ENCODE measurements at places on chromosomes 4 and X.

DNA sequence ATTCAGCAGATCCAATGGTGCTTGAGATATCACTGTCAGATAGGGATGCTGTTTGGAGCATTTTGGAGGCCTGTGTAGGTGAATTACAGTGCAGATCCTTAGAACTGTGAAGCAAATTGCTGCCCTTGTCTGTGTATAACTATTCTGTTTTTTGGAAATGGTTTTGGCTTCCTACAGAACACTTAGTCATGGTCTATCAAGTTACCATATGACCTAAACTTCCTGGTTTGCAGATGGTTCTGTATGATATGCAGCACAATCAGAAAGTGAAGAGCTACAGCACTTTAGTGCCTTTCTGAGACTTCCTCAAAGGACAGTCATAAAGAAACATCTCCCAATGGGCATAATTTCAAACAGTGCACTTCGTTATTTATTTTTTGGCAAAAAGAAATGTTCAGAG lies 688.6 kb downstream of the SH3BGRL start:
- no peak for DNase-seq

DNA sequence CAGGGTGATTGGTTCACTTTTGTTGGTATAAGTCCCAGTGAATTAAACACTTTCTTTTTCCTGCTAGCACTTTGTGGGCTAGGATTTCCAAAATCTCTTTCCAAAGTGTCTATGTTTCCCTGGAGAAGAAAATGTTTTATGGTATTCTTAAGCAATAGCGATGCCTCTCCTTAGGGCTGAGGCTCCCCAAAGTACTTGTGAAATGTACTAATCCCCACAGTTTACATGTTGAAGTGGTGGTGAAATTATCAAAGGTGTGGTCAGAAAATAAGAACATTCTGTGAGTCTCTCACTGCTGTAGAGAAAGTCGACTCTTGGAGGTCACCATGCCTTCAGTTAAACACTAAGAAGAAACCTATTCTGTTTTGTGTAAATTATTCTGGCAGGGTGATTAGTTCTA lies 51.5 kb upstream of the AMELX start:
- no peak for DNase-seq

GRCh38 chr4:59855630-59856352 lies 1344.3 kb upstream of the ADGRL3 start:
- DNase-seq = no peak

DNA sequence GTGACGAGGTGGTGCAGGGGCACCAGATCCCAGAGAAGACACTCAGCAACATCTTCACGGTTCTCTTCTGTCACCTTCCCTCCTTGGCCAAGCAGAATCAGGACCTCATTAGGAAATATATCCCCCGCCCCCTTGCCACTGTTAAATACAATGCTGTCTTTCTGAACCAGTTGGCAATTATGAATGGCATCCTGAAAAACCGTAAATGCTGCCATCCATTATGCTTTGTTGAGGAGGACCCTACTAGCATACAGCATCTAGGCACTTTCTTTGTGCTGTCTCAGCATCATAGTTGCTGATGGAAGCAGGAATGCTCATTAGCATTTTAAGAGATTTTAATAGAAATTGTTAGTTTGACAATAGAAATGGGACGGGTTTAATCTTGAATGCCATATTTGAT lies 138.5 kb downstream of the DCLK2 start:
- DNase-seq = no peak

- DNase-seq = no peak
Measured at GRCh38 chr4:105569057-105569865, 16.8 kb downstream of the ARHGEF38 start.

DNA sequence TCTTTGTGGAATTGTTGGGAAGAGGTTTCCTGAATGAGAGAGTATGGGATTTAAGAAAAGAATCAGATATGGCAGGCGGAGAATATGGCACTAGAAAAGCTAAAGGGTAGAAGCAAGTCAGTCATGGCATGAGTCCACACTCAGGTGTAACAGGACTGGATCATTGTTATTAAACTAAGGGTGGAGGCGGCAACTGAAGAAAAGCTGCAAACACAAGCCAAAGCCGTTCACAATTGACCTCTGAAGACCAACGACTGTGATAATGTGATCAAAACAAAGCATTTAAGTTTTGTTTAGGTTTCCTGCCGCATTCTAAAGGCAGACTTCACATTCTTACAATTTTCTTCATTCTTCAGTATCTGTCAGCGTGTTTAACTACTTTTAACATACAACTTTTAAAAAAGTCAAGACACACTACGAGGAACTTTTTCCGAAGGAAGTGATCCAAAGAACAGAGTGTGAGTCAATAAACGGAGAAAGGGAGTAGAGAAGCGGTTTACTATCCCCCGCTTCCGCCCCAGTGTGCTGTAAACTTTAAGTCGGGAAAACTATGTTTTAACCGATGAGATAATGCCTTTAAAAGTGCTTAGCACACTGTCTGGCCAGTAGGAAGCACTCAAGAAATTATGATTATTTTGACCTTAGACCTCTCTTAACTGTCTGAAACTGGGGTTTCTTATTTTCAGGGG lies 909 bp upstream of the SLAIN2 start:
- peak; percentile 72 for DNase-seq

DNA sequence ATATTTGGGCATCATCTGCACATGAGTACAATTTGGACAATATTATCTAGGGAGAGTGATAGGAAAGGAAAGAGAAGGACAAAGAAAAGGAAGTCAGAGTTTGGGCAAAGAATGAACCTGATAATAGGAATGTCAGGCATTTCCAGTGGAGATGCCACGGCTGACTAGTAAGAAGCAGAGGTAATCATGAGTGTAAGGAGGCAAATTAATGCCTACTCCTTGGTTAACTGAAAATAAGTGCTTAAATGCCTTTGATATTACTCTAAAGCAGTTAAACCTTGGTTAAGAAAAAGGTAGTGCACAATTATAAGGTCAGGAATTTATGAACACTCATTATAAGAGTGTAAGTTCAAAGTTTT lies 99.2 kb upstream of the DDIT4L start:
- DNase-seq = peak; percentile 44

DNA sequence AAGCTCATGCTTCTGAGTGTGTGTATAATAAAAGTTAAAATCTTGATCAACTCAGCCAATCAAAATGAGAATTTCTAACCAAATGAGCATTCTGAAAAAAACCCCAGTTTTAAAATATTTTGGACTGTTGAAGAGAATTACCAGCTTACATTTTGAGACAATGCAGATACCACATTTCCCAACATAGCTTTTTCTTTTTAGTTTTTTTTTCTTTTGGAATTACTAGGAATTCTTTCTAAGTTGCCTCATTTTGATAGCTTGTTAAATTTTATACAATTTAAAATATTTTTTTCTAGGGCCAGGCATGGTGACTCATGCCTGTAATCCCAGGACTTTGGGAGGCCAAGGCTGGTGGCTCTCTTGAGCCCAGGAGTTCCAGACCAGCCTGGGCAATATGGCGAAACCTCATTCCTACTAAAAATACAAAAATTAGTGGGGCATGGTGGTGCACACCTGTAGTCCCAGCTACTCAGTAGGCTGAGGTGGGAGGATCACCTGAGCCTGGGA lies 2.2 kb downstream of the RP2 start:
- peak; percentile 60 for DNase-seq

GRCh38 chr4:15955670-15956069 lies 7.3 kb downstream of the FGFBP2 start:
- DNase-seq = peak; percentile 16

DNA sequence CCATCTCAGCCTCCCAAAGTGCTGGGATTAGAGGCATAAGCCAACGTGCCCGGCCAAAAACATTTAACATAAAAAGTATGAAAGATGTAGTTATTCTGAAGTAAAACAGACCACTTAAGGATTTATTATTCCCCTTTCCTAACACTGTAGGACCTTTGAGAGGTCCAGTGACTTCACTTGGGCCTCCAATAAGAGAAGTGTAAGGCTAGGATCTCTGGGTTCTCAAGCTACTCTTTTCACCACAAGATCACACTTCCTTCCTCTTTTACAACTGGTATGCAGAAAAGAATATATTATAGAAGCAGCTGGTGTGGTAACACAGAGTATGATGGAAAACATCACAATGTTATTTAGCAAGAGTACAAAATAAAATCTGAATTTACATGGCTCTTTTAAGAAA lies 30.2 kb upstream of the CCNG2 start:
- DNase-seq = no peak

- DNase-seq = peak; percentile 5
Measured at GRCh38 chr4:94068753-94069719, 138.6 kb upstream of the SMARCAD1 start.

DNA sequence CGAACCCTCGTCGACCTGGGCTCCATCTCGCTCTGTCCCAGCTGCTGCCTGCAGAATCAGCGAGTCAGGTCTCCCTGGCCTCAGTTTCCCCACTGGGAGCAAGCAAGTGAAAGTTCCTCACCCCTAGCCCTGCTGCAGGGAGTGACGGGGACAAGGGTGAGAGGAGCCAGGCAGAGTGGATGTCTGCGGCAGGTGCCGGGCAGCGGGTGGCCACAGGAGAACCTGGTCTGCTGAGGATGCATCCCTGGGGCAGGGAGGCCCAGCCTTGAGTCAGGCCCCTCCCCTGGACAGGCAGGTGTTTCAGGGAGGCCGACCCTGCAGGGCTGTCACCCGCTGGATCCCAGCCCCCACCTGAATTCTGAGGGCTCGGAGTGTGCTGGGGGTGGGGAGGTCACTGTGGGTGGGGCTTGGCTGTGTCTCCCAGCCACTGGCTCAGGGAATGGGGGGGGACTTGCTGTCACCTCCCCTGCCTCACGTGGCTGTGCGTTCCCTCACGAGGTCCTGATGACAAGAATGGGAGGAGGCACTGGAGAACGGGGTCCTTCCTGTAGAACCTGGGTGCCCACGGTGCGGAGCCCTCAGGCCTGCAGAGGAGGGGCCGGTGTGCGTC lies 33.2 kb downstream of the LRPAP1 start:
- DNase-seq = no peak

GRCh38 chrX:31251336-31251735 lies 179.5 kb upstream of the FTHL17 start:
- DNase-seq = no peak

- DNase-seq = peak; percentile 7
Measured at GRCh38 chr4:30182786-30183185, 537.4 kb upstream of the PCDH7 start.

GRCh38 chr4:82799006-82799881 lies 648 bp upstream of the SCD5 start:
- no peak for DNase-seq

DNA sequence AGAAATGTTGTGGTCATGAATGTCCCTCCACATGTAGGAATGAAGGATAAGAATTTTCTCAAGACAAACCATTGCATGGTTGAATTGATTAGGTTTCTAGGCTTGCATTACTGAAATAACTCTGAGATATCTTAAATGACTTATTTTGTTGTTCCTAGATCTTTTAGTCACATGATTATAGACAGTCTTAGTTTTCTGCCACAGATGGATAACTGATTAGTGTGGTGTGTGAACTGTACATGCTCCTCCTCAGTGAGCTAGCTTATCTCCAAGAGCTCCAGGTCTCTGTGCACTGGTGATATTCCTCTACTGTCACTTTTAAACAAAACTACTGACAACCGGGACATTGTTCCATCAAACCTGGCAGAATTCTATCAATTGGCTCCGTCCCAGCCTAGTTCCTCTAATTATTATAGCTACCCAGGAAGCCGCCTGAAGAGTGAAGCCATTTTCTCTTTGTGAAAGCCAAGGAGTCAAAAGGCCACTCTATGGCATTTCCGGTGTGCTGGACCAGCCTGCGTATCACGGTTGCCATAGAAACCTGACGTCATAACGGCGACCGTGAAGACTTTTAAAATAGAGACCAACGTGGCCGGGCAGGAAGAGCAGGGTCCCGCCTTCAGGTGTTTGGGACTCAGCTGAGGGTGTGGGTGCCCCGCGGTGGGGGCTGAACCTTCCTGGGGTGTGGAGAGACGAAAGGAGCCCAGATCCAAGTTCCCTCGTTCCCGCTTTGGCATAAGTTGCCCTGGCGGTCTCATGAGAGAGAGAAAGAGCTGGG lies 28.1 kb downstream of the BEX3 start:
- peak; percentile 80 for DNase-seq

DNA sequence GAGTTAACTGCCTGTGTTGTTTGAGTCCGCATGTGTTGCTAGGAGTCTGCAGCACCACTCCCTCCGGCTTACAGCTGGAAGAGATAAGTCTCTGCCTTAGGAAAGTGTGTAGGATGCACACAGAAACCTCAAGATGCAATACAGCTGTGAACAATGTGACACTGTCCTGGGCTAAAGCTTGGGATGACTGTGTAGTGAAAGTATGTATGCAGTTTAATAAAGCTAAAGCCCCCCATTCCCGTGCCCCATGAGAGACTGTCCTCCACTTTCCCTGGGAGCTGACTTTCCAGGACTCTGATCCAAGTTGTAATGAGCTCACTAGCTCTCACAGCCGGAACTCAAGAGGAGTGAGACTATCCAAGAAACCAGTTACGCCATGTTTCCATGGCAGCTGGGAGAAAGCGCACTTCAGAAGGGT lies 156.6 kb upstream of the FTHL17 start:
- DNase-seq = peak; percentile 66

GRCh38 chr4:168688584-168688983 lies 191.7 kb downstream of the PALLD start:
- no peak for DNase-seq

DNA sequence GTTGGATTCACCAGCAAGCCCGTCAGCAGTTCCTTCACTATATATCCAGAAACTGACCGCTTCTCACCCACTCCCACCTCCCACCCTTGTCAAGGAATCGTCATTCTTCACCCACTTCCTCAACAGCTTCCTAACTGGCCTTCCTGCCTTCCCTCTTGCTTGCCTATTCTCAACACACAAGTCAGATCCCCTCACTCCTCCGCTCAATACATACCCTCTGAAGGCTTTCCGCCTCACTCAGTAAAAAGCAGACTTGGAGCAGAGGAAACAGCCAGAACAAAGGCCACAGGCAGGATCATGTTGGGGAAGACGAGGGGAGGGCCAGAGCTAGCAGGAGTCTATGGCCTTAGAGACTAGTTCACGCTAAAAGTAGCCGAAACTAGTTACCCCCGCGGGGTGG lies 23.7 kb downstream of the RWDD4 start:
- no peak for DNase-seq

GRCh38 chr4:178329226-178329872 lies 887.1 kb upstream of the AGA start:
- no peak for DNase-seq

DNA sequence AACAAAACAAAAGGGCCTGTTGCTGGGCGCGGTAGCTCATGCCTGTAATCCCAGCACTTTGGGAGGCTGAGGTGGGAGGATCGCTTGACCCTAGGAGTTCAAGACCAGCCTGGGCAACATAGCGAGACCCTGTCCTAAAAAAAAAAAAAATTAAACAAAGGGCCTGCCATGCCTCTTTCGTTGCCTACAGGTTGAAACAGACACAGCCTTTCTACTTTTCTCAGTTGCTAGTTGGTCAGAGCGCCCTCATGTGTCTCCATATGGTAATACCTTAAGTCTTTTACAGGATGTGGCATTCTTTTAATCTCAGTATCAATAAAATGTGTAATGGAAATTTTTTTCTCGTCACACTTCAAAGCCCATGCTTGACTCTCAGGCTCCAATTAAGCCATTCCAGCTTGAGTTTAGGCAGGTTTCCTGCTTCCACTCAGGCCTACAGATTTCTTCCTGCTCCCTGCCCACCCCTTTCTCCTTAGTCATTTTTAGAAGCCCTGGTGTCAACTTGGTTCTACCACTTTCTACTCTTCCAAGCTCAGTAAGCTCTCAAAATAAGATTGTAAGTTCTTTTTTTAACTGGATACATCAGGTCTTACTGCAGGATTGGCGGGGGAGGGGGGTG lies 4.6 kb upstream of the SOWAHD start:
- DNase-seq = peak; percentile 40
